ENCODE measurements at places on chromosomes 3 and 15.

DNA sequence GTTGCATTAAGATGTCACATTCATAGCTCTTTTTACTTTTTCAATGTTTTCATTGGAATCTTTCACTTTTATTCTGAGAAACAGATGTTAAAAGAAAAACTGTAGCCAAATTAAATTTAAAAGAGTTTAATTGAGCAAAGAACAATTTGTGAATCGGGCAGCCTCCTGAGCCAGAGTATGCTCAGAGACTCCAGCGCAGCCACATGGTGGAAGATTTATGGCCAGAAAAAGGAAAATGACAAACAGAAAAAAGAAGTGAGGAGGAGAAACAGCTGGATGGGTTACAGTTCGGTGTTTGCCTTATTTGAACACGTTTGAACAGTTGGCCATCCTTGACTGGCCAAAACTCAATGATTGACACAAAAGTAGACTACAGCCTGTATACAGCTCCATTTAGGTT, 33.8 kb upstream of the RAB11A start:
- DNase-seq, result no peak

GRCh38 chr15:78069052-78069414, 8.5 kb downstream of the TBC1D2B start:
- no peak for DNase-seq

DNA sequence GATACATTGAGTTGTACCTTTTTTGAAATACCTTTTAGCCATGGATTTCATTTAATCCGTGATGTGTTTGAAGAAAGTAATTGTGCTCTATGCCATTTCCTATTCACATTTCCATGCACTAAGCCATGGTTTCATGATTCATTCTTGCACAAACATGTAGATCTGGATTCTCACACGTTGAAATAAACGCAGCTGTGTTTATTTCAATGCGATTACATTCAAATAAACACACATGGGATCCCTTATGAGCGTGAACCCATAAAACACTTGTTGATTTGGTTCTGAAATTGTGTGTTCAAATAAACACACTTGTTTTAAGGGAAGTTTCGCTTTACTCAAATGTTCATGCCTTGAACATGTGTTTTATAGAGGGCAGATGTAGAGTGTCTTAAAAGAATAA, 39.2 kb downstream of the BBX start:
- no peak for DNase-seq

GRCh38 chr3:106590216-106590615, 721.4 kb upstream of the CBLB start:
- DNase-seq, result no peak

DNA sequence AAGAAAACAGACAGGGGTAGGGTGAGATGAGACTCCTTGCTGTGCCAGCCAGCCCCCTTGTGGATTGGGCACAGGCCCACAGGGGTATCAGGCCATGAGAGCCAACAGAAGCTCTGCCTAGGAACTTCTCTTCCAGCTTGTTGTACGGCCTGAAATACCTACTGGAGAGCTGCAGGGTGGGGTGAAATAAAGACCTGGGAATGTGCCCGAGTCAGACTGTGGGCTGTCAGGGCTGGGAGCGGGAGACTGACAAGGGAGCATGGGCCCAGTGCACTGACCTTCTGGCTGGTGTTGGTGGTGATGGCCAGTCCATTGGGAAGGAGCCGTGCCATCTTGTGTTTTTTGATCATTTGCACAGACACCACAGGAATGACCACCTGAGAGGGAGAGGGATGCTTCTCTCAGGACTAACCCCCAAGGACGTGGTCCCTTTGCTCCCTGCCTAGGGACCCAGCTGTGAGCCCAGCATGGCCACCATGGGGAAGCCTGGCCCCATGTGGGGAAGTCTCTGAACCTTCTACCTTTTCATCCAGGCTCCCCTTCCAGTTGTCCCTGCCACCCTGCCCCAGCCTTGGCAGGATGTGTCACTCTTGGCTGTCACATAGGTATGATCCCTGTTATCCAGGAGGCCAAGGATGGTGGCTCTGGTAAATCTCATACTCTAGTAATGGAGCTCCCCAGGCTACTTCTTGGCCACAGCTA, 30.7 kb downstream of the GRAMD2A start:
- no peak for DNase-seq

- no peak for DNase-seq
These were observed 202.2 kb upstream of the ADAMTS9 start for GRCh38 chr3:64890006-64890405.

- no peak for DNase-seq
These were observed 32.4 kb upstream of the SNX4 start for GRCh38 chr3:125552401-125552800.

Measured in NCI-H2029 (cell line).